ENCODE measurements at places on chromosomes 6 and 20.
A peak's percentile ranks its signal among the peaks of the same experiment; 100 is the strongest.

GRCh38 chr6:1515781-1516180 lies 93.9 kb upstream of the FOXC1 start:
- DNase-seq = no peak

DNA sequence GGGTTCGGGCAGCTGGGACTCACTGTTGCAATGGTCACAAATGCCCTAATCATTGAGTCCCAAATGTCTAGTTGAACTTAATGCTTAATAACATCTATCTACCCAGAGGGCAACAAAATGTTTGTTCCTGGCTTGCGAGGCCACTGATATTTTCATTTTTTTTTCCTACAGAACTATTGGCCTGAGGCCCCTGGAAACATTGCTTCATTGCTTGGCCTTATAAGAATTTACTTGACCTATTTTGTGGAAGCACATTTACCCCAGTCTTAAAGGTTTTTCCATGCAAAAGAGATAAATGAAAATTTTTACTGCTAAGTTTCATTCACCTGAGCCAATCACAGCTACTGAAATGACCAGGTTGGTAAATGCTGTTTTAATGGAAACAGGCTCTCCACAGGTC lies 133.1 kb upstream of the RIPOR2 start:
- no peak for DNase-seq

DNA sequence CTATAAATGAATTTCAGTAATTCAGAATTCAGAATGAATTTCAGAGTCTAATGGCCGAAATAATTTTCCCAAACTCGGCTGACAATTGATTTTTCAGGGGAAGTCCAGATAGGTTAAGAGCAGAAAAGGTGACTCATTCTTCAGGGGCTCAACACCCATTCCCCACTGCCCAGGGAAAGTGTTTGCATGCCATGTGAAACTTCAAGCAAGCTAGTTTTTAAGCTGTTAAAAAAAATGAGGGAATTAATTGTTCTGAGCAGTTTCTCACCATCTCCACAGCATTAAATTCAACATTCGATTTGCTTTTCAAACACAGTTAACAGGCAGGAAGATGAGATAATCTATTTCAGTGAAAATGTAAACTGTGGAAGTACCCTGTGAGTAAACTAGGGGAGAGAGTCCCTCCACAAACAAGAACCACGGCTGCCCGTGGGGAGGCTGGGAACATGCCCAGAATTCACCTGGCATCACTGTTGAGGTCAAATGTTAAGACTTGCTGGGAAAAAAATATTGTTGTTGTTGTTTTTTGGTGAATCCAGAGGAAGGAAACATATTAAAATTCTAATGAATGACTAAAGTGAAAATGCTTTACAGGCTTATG lies 650.8 kb upstream of the AGPAT4 start:
- DNase-seq = no peak

DNA sequence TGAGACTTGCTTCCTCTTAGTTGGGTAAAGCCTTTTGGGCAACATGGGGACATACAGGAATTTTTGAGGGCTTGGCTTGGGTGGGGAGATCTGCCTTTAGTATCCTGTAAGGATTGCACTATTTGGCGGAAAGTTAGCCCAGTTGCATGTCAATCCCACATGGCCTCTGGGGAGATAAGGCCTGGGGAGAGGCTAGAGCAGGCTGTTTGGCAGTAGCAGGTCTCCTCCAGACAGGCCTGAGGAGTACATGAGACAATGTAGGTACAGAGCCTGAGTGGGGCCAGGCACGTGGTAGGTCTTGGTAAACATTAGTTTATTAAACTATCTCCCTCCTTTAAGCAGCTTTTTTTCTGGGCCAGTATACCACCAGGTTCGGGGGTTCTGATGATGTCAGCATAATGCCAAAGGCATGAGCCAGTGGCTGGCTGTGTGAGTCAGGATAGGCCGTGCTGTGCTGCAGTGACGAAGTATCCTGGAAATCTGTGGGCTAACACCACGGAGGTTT lies 147.9 kb downstream of the VEGFA start:
- no peak for DNase-seq

DNA sequence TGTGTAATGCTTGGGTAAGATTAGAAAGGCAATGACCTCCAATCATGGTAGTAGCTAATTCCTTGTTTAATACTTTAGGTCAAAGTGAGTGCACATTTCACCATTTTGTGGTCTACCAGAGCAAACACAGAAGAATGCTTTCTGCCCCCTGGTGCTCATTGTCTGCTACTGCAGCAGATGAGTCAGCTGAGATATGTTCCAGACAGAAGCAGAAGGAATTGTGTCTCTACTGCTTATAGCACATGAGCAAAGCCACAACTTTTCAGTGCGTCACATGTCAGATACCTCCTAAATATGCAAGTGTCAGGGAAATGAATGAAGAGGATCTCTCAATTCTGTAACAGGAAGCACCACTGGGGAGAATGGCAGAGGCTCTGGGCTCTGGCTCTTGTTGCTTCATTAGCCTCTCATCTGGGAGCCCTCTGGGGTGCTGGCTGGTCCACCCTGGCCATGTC lies 308.9 kb downstream of the ALDH8A1 start:
- peak; percentile 55 for DNase-seq

DNA sequence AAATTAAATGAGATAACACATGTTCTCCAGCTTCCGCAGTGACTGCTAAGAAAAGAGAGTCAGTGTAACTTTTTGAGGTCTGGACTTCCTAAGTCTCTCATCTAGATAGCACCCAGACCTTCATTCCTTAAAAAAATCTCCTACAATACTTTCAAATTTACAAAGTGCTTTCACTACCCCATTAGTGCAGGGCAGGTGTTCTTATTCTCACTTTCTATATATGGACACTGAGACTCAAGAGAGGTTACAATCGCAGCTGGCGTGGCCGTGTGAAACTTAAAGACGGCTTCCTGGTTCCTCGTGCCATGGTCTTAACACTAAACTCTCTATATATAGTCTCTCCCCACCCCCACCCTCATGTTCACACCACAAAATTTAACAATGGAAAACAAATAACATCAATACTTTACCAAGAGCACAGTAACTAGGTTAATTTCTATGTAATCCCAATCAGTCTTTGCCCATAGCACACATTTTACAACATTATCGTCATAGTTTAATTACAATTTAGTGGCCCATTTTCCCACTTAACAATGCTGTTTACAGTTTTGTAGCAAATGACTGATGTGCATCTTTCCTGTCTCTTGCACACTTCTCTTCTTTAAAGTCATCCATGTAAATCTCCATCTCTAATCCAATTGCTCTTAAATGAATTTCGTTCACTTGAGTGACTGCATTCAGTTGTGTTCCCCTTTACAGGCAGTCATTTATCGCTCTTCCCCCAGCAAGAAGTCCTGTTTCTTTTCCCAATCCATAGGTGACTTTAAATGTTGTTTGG lies 78.8 kb upstream of the ARID1B start:
- DNase-seq = no peak

- DNase-seq = no peak
Measured at GRCh38 chr20:21324126-21324525, 21.0 kb downstream of the XRN2 start.

DNA sequence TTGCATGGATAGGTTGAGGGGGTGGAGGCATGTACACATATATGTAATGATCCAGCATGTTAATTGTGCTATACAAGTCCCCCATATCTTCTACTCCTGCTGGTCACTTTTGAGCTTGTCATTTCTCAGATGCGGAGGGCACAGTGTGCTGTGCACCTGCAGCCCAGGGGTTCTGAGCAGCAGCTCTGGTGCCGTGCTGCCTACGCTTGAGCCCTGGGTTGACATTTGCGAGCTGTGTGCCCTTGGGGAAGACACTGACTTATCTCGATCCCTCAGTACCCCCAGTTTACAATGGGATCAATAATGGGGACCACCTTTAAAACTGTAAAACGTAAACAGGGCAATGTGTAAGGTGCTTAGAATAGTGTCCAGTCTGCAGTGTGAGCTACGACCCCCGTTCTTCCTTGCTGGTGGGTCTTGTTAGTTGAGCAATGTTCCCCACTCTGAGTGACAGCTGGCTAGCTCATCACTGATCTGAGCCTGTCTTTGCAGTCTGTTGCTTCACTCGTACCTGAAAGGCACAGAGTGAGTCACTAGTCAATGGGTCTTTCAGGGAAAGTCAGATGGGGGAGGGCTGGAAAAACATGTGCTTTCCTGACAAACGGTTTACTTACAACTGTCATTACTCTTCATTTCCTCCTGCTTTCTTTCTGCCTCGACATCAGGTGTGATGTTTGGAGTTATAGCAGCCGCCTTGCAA lies 91.7 kb downstream of the SLC2A10 start:
- DNase-seq = no peak

GRCh38 chr6:3423439-3424184 lies 33.2 kb downstream of the SLC22A23 start:
- no peak for DNase-seq

DNA sequence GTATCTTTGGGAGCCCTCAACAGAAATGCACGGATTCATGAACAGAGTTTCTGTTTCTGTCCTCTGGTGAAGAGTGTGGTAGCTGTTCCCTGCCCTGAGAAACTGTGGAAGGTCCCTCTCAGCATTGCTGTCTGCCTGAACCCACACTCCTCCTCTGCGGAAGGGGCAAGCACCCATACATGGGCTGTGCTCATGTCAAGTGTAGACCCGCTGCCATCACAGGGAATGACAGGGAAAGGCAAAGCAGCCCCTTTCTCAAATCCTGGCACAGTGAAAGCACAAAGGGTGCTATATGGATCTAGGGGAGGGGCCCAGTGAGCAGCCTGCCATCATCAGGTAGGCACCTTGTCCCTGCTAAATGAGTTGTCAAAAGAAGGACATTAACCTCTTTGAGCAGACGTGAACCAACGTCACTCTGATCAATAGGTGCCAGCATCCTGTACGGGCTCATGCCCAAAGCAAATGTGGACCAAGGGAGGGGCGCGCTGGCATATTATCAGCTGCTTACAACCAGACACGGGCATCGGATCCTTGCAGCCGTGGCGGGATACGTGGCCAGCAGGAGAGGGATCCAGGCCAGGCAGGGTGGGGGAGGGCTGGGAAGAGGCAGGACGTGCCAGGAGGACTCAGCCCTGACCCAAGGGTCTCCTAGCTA lies 231.2 kb upstream of the PMEPA1 start:
- DNase-seq = no peak

GRCh38 chr20:15627089-15627488 lies 946.2 kb downstream of the KIF16B start:
- DNase-seq = no peak

DNA sequence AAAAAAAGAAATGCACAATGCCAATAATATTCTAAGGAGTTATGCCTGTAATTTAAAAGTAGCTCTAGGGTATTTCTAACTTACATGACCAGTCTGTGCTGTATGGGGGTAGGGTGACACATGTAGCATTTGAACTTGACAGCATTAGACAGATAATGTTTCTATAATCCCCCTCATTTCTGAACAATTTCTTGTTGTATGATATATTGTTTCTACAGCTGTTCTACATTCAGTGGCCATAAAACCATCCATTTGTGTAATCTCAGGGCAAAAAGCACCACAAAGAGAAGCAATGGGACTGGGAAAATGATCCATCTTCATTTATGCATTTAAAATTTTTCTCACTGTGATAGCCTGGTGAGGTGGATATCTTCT lies 767.8 kb downstream of the TFAP2A start:
- DNase-seq = no peak

GRCh38 chr20:25258828-25259227 lies 10.9 kb downstream of the PYGB start:
- no peak for DNase-seq

- DNase-seq = no peak
Measured at GRCh38 chr6:168133687-168134559, 54.9 kb upstream of the FRMD1 start.

- peak; percentile 33 for DNase-seq
Measured at GRCh38 chr20:62832212-62832922, 15.5 kb downstream of the COL9A3 start.
